ENCODE measurements at places on chromosomes 4 and X. TPM values are rescaled to one million over a fixed set of nuclear protein-coding genes. Genes with fewer than 3 reads are reported as not detected.

DNA sequence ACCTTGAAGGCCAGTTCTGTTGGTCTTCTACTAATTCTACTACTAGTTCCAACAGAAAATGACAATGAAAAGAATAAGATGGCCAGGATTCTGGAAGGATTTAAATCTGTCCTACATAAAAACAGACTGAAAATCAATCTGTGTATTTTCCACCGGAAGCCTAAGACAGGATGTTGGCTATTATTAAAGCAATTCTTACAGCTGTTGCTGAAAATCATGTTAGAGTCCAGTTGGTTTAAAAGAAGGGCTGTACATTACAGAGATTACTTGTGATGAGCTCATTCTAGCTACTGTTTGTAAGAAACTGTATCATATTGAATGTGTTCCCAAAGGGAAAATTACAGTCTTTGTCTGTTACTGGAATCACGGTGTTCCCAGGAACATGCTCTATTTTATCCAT, 54.8 kb upstream of the MAGEB16 start:
- DNase-seq, result no peak

Gene LRAT
- 0.29 TPM for total RNA-seq

Gene STATH
- not detected for total RNA-seq

DNA sequence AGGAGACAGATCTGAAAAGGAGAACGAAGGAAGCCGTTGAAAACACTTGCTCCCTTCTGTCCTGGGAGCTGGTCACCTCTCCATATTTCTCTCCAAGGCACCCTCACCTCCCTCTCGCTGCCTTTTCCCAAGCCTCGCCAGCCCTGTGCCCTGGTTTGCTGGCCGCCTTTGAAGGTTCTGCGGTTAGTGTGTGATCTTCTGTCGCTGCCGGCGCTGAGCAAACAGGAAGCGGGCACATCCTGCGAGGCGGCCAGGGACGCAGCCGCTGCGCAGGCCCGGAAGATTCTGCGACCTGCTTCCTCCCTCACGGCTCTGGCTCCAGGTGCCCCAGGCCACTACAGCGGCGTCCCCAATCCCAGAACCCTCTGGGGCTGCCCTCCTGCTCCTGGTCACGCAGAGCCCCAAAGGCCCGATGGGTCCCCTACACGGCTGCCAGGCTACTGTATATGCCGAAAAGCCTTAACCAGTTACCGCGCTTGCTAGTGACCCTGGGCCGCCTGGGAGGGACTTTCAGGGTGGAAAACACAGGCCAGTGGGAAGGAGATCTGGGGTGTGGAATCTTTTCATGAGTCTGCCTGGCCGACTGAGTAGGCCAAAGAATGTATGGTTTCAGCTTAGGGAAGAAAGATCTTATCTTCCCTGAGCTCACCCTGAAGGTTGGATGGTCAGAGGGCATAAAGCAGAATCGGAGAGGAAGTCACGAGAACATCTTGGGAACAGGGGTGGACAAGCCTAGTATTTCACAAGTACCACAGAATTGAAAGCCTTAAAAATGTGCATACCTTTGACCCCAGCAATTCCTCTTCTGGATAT, 2.3 kb upstream of the SASH3 start:
- peak; percentile 52 for DNase-seq

GRCh38 chrX:132563976-132564375, 75.1 kb upstream of the MBNL3 start:
- DNase-seq, result no peak

GRCh38 chr4:159443975-159444374, 341.1 kb downstream of the RAPGEF2 start:
- DNase-seq, result no peak

DNA sequence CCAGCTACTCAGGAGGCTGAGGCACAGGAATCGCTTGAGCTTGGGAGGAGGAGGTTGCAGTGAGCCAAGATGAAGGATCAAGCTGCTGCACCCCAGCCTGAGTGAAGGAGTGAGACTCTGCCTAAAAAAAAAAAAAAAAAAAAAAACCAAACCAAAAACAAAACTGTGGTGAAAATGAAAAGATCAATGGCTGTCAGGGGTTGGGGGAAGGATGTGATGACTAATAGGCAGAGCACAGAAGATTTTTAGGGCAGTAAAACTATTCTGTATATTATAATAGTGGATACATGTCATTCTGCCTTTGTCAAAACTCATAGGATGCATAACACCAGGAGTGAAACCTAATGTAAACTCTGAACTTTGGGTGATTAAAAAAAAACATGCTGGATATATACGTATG, 69.9 kb upstream of the ELOVL6 start:
- DNase-seq, result no peak

- DNase-seq, result no peak
Observed at GRCh38 chr4:28639747-28640146, 1779.1 kb downstream of the STIM2 start.

Gene POLA1
- 8.7 TPM for total RNA-seq

Gene SOD3
- total RNA-seq, result 69.4 TPM

Gene GASK1B
- 61.5 TPM for total RNA-seq

DNA sequence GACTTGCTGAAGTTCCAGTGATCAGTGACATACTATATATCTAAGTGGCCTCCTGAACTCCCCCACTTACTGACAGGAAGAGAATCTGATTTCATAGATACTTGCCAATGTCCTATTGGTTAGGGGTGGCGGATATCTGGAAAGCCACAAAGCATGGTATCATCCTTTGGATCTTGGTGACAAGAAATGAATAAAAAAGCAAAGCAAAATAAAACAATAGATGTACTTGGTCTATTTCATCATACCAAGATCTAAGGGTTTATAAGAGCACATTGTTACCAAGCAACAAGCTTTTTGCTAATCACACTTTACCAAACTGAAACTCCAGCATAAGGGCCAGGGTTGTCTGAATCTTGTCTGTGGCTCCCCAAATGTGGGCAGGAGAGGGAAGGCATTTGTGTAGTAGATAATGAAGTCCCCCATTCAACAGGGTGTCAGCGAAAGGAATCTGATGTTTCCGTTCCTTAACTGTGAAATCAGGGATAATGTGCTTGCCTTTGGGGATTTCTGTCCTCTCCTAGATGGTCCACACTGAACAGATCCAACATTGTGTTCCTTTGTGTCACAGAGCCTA, 125.0 kb upstream of the SMIM10 start:
- DNase-seq, result no peak

- no peak for DNase-seq
Observed at GRCh38 chr4:140740906-140741670, 15.1 kb downstream of the TBC1D9 start.
